ENCODE measurements at places on chromosomes 5 and 9. TPM values are rescaled to one million over a fixed set of nuclear protein-coding genes. Genes with fewer than 3 reads are reported as not detected.

DNA sequence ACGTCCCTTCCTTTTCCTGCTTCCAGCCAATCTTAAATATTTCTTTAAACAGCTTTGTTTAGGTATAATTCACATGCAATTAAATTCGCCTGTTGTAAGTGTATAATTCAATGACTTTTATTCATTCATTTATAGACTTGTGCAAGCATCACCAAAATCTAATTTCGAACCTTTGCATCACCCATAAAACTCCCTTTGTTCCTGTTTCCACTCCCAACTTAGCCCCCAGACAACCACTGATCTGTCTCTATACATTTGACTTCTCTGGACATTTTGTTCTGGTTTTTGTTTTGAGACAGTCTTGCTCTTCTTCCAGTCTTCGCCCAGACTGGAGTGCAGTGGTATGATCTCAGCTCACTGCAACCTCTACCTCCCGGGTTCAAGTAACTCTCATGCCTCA lies 71.5 kb downstream of the NR6A1 start:
- DNase-seq = no peak
- H3K27ac ChIP-seq = no peak overlapping the region
- peaks cover 23% of the 10 kb centered on the region for H3K36me3 ChIP-seq
- peaks cover 30% of the 10 kb centered on the region for H3K4me1 ChIP-seq
- no peak overlapping the region for H3K4me3 ChIP-seq

GRCh38 chr5:103120607-103121200 lies 603 bp downstream of the PPIP5K2 start:
- no peaks in the 10 kb centered on the region for H3K36me3 ChIP-seq
- H3K27me3 ChIP-seq = no peaks in the 10 kb centered on the region
- DNase-seq = no peak
- H3K4me3 ChIP-seq = peak overlapping the region; percentile 90
- H3K27ac ChIP-seq = peak overlapping the region; percentile 99

GRCh38 chr9:6852243-6852963 lies 94.6 kb downstream of the KDM4C start:
- H3K27ac ChIP-seq = peak overlapping the region; percentile 4
- peaks cover 8% of the 10 kb centered on the region for H3K36me3 ChIP-seq
- H3K27me3 ChIP-seq = no peaks in the 10 kb centered on the region
- no peak overlapping the region for H3K4me3 ChIP-seq

- no peak overlapping the region for H3K4me3 ChIP-seq
- no peak overlapping the region for H3K27ac ChIP-seq
- no peaks in the 10 kb centered on the region for H3K36me3 ChIP-seq
- H3K4me1 ChIP-seq = no peaks in the 10 kb centered on the region
- peaks cover 35% of the 10 kb centered on the region for H3K27me3 ChIP-seq
These were observed 38.3 kb downstream of the SLC6A3 start for GRCh38 chr5:1406681-1407640.

GRCh38 chr9:84785792-84786547 lies 116.4 kb downstream of the NTRK2 start:
- no peak overlapping the region for H3K27ac ChIP-seq
- no peak for DNase-seq
- peaks cover 14% of the 10 kb centered on the region for H3K4me1 ChIP-seq
- H3K4me3 ChIP-seq = no peak overlapping the region
- H3K36me3 ChIP-seq = no peaks in the 10 kb centered on the region

DNA sequence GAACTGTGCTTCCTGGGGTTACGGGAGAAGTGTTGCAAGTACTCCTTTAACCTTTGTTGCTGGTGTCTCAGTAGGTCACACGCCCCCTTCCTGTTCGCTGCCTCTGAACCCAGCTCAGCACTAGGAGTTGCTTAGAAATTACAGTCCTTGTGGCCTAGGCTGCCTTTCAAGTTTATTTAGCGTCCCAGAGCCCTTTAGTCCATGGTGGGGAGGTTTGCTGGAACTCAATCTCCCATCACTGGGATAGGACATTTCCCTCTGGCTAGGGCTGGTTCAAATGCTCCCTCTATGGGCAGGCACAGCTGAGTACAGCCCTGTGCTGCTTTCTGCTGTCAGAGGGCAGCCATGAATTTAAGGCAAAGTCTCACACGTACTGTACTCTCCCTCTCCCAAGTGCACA lies 4.7 kb downstream of the IFNA8 start:
- no peak overlapping the region for H3K27ac ChIP-seq
- no peaks in the 10 kb centered on the region for H3K36me3 ChIP-seq
- H3K4me3 ChIP-seq = no peak overlapping the region
- peaks cover 4% of the 10 kb centered on the region for H3K27me3 ChIP-seq

- no peak for DNase-seq
- H3K36me3 ChIP-seq = peaks cover 40% of the 10 kb centered on the region
These were observed 236.9 kb downstream of the GLIS3 start for GRCh38 chr9:4062966-4063365.

DNA sequence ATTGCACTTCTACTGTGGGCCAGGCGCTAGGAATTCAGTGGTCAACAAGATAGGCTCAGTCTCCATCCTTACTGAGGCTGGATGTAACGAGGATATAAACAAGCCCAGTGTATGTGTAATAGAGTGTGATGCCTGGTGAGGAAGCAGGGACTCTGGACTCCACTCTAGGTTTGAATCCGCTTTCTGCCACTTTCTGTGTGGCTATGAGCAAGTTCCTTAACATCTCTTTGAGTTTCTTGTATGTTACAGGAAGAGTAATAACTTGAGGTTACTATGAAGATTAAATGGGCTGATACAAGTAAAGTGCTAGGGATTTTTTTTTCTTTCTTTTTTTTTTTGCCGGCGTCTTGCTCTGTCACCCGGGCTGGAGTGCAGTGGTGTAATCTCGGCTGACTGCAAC lies 12.4 kb downstream of the DOCK2 start:
- no peaks in the 10 kb centered on the region for H3K36me3 ChIP-seq
- no peak overlapping the region for H3K4me3 ChIP-seq
- no peak overlapping the region for H3K27ac ChIP-seq
- DNase-seq = no peak
- H3K27me3 ChIP-seq = peaks cover 28% of the 10 kb centered on the region

DNA sequence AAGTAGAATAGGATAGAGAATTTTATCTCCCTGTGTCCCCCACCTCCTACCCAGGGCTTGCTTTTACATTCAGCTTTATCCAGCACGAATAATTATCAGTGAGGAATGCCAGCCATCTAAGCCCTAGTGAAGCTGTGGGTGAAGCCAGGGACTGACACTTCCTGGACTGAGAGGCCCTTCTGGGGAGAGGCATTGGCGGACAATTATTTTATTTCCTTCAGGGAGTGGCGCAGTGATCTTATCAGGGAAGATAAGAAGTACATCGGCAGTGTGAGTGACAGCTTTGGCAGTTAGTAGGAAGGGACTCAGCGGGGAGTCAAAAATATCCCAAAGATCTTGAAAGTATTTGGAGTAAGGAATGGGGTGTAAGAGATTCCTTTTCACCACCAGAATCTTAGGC lies 34.9 kb upstream of the RPS23 start:
- no peak overlapping the region for H3K27ac ChIP-seq
- H3K4me3 ChIP-seq = no peak overlapping the region
- peaks cover 10% of the 10 kb centered on the region for H3K36me3 ChIP-seq
- peaks cover 2% of the 10 kb centered on the region for H3K27me3 ChIP-seq
- DNase-seq = no peak
- peaks cover 12% of the 10 kb centered on the region for H3K4me1 ChIP-seq

GRCh38 chr5:1995491-1995890 lies 112.8 kb upstream of the IRX4 start:
- H3K27ac ChIP-seq = no peak overlapping the region
- no peak for DNase-seq
- no peaks in the 10 kb centered on the region for H3K4me1 ChIP-seq
- no peak overlapping the region for H3K4me3 ChIP-seq

DNA sequence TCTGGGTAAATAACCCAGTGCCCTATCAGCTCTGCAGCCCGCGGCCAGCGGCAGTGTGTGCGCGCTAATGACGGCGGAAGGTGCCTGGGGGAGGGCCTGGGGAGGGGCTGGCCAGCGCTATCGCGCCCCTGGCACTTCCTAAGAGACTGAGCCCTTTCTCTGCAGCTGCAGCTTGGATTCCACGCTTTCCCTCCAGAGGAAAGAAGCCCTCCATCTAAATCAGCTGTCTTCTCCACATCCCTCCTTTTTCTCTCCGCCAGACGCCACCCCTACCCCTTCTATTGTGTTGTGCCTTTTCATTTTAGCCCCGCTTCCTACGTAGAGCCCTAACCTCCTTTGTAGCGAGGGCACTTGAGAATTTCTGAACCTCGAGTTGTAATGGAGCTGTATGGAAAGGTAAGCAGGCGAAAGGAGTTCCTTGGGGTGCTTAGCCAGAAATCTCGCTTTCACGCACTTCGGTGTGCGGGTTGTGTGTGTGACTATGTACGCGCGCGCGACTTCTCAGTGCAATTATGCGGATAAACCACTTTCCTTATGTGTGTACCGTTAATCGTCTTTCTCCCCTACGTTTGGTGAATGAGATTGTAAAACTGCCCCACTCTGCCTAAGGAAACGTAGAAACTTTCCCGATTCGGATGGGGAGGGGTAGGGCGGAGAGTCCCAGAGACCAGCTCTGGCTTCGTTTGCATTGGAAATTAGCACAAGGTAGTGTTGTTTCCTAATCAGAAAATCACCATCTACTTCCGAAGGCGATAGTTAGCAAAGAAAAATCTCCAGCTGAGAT lies 664 bp upstream of the RAB3C start:
- H3K4me1 ChIP-seq = peaks cover 14% of the 10 kb centered on the region
- H3K27me3 ChIP-seq = peaks cover 7% of the 10 kb centered on the region
- H3K36me3 ChIP-seq = no peaks in the 10 kb centered on the region
- H3K27ac ChIP-seq = peak overlapping the region; percentile 88

GRCh38 chr5:29822521-29822920 lies 1371.0 kb upstream of the CDH6 start:
- no peak overlapping the region for H3K27ac ChIP-seq
- H3K4me1 ChIP-seq = no peaks in the 10 kb centered on the region
- no peaks in the 10 kb centered on the region for H3K36me3 ChIP-seq
- H3K4me3 ChIP-seq = no peak overlapping the region
- DNase-seq = no peak

DNA sequence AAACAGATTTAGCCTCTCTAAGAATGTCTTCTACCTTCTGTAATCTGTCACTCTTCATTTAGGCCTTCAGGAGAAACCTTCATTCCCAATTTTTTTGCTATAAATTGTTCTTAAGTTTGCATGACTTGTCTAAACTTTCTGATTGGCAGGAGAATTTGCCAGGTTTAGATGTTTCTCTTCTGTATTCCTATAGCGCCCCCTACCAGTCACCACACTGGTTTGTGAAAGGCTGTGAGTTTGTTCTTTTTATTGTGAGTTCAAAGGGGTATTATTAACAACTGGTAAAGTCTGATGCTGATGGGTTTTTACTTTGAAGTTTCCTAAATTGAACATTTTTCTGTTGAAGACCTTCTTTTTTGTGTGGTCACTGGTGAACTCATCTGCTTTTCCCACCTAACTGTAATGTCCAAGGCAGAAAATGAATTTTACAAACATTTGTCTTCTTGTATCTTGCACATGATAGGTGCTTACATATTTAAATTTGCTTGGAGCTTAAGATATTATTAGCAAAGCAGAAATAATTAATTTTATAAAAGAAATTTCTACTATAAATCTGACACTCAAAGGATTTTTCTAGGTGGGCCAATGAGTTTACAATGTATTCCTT lies 18.4 kb upstream of the F2RL2 start:
- H3K36me3 ChIP-seq = peaks cover 3% of the 10 kb centered on the region
- peak; percentile 39 for DNase-seq
- no peaks in the 10 kb centered on the region for H3K4me1 ChIP-seq
- H3K4me3 ChIP-seq = no peak overlapping the region
- H3K27me3 ChIP-seq = no peaks in the 10 kb centered on the region

DNA sequence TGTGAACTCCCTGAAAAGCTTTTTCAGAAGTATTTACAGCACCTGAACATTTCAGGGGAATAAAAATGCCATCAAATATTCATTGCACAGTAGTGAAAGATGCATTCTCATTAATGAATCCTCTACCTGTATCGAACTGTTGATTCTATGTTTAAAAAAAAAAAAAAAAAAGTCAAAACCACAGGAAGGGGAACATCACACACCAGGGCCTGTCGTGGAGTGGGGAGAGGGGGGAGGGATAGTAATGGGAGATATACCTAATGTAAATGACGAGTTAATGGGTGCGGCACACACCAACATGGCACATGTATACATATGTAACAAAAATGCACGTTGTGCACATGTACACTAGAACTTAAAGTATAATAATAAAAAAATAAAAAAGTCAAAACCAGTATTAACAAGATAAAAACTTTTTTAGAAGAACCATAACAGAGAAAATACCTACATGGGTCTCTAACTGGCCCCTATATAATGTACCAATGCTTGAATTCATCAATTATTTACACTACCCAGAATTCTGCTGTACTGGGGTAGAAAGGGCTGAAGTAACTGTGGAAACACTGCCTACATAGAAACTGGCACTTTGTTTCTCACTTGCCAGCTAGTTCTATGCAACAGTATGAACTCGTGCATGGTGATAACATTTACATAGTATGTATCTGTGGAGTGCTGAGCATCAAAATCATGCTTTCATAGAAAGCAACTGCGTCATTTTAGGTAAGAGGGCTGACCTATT lies 48.9 kb downstream of the GNAQ start:
- H3K36me3 ChIP-seq = peaks cover 3% of the 10 kb centered on the region
- H3K4me3 ChIP-seq = no peak overlapping the region
- H3K27me3 ChIP-seq = no peaks in the 10 kb centered on the region
- H3K27ac ChIP-seq = no peak overlapping the region
- H3K4me1 ChIP-seq = peaks cover 31% of the 10 kb centered on the region

DNA sequence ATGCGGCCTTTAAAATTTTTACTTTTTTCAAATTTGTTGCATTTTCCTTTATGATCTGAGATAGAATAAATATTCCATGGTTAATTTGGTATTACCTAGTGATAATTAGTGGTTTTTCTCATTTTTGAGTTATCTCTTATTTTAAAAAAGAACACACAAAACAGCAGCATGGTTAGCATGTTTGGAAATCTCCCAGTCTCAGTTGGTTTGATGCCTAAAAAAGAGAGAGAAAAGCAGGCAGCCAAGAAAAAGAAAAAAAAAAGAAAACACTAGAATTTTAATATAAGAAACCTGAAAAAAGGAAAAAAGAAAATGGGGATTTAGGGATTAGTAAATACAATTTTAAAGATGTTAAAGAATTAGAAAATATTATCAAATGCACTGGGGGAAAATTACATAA lies 15.3 kb downstream of the SUSD1 start:
- no peaks in the 10 kb centered on the region for H3K27me3 ChIP-seq
- H3K4me3 ChIP-seq = no peak overlapping the region
- H3K27ac ChIP-seq = no peak overlapping the region
- H3K4me1 ChIP-seq = peaks cover 6% of the 10 kb centered on the region
- DNase-seq = no peak
- H3K36me3 ChIP-seq = peaks cover 8% of the 10 kb centered on the region

- no peak overlapping the region for H3K4me3 ChIP-seq
- H3K4me1 ChIP-seq = peaks cover 11% of the 10 kb centered on the region
- H3K27me3 ChIP-seq = no peaks in the 10 kb centered on the region
- DNase-seq = no peak
- H3K27ac ChIP-seq = no peak overlapping the region
- no peaks in the 10 kb centered on the region for H3K36me3 ChIP-seq
These were observed 121.1 kb downstream of the CAVIN4 start for GRCh38 chr9:100698945-100699344.

- no peak overlapping the region for H3K4me3 ChIP-seq
- H3K27me3 ChIP-seq = no peaks in the 10 kb centered on the region
- no peak overlapping the region for H3K27ac ChIP-seq
- H3K4me1 ChIP-seq = peaks cover 3% of the 10 kb centered on the region
- no peaks in the 10 kb centered on the region for H3K36me3 ChIP-seq
- DNase-seq = no peak
These were observed 103.3 kb upstream of the NFIB start for GRCh38 chr9:14417237-14417636.

HAPLN1 gene
- total RNA-seq = 2.9 TPM

SLCO4C1 gene
- total RNA-seq = 4.0 TPM

GCNT1 gene
- 69.3 TPM for total RNA-seq

TPRN gene
- total RNA-seq = 20.7 TPM

RCL1 gene
- total RNA-seq = 18.7 TPM

GABRA6 gene
- total RNA-seq = not detected
